ENCODE measurements at places on chromosomes 2 and 18.

- DNase-seq = no peak
Measured at GRCh38 chr2:171447675-171448074, 13.6 kb downstream of the DCAF17 start.

DNA sequence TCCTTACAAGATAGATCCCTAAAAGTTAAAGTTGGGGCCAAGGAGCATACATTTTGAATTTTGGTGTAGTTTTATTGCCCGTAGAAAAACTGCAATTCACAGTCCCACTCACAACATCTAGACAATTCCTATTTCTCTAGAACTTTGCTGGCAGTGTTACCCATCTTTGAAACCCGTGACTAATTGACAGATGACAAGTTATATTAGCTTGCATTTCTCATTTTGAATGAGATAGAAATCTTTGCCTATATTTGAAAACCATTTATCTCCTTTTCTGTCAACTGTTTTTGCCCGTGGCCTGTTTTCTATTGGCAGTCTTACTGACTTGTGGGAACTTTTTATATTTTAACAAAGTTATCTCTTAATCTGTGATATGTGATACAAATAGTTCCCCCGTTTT, 50.0 kb downstream of the OXER1 start:
- no peak for DNase-seq

GRCh38 chr2:106976548-106976947, 90.6 kb upstream of the ST6GAL2 start:
- no peak for DNase-seq

GRCh38 chr2:223633656-223634055, 31.5 kb upstream of the SCG2 start:
- DNase-seq = no peak

GRCh38 chr2:215436705-215437565, 1.1 kb upstream of the FN1 start:
- no peak for DNase-seq

- DNase-seq = no peak
Measured at GRCh38 chr2:55865096-55865835, 58.3 kb downstream of the EFEMP1 start.

DNA sequence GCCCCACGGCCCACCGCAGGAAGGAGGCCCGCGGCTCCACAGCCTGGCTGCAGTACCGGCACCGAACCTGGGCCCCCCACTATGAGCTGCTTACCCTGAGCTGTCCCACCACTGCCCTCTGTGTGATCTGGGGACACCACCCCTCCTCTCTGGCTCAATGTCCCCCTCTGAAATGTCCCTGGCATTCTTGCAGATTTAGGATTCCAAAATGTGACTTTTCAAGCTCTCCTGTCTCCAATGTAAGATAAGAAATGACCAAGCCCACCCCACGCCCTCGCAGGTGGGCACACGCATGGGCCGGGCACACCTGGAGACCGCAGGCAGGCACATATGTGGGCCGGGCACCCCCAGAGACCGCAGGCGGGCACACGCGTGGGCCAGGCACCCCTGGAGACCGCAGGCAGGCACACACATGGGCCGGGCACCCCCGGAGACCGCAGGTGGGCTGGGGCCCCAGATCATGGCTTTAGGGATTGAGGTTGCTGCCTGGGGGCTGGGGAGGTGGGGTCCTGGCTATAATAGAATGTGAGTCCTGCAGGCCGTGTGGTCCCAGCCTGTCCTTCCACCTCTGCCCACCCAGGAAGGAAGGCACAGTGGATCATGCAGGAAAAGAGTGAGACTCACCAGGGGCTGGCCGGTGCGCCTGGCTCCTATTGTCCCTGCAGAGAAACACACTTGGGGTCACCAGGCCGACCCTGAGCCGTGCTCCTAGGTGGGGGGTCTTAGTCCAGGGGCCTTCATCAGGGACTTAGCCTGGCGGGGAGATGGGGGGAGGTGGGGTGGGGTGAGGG, 7.2 kb downstream of the PDCD1 start:
- no peak for DNase-seq

GRCh38 chr2:190714958-190715357, 66.1 kb downstream of the NAB1 start:
- DNase-seq = no peak

GRCh38 chr2:198659096-198659870, 798.5 kb downstream of the SATB2 start:
- DNase-seq = no peak

GRCh38 chr2:138760676-138761075, 19.5 kb downstream of the NXPH2 start:
- no peak for DNase-seq

- no peak for DNase-seq
Measured at GRCh38 chr2:189521699-189522434, 58.7 kb downstream of the SLC40A1 start.

DNA sequence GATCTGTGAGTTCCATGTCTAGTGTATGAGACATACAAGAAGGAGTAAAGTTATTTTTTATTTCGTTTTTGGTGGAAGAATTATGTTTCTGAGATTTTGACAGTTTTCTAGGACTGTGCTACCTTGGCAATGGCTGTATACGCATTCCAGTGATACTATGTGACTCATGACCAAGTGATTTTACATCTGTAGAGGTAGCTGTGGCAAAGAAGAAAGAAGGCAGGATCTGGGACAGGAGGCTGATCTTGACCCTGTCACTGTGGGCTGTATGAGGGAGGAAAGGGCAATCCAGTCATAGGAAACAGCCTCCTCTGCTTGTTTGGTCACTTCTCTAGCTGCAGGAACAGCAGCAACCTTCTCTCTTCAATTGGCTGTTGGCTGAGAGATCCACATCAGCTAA, 44.0 kb upstream of the PDCL3 start:
- no peak for DNase-seq

DNA sequence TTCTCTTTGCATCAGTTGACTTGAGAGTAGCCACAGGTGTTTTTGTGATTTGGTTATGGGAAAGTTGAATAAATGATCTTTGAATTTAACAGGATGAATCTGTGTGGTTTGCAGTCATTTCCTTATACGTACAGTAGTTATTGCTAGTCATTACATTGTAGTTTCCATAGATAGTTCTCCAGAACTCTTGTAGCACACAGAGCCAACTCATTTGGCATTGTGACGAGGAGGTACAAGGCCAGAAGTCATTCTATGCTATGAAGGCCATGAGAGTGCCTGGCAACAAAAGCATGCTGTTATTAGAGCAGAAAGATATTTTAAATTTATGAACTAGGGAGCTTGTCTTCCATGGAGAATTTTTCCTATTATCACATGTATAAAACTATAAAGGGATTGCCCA, 973.0 kb upstream of the CHAC2 start:
- DNase-seq = no peak

- DNase-seq = no peak
Measured at GRCh38 chr2:180952082-180952481, 28.3 kb upstream of the UBE2E3 start.

DNA sequence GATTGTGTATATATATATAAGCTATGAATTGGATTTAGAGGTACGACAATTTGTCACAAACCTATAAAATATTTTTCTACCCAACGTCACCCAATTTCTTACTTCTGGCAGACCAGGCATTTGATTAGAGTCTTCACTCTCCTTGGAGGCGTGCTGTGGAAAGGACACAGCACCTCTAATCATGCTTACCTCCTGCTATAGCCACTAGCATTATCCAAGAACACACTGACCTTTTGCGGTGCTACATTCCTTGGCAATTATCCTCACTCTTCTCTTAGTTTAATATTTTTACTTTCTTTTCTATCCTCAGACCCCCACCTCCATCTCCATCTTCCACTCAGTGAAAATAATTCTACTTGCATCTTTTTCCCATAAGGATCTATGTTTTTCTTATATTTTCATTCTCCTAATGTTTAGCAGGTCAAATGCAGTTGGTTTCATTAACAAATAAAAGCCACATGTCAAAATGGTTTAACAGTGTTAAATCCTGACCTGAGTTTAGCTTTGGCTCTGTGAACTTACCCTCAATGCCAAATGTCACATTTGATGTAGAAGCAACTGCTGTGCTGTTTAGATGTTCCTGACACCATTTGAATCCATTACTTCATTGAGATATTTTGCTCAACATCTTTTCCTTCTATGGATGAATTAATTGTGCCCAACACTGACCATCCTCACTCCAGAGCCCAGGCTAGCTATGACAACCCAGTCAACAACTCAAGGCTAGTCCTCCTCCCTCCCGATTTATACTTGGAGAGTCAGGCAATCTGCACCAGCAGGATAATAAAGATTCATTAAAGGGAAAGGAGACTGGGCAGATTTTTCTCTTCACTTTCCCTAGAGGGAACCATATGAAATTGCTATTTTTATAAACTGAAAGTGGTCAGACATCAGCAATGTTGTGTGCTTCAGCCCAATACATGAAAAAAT, 240.5 kb downstream of the MREG start:
- no peak for DNase-seq

GRCh38 chr2:182245963-182246362, 180.9 kb downstream of the PDE1A start:
- no peak for DNase-seq

- DNase-seq = no peak
Measured at GRCh38 chr2:111656436-111656835, 227.6 kb downstream of the ANAPC1 start.

- DNase-seq = no peak
Measured at GRCh38 chr2:167721593-167721992, 525.8 kb downstream of the STK39 start.

DNA sequence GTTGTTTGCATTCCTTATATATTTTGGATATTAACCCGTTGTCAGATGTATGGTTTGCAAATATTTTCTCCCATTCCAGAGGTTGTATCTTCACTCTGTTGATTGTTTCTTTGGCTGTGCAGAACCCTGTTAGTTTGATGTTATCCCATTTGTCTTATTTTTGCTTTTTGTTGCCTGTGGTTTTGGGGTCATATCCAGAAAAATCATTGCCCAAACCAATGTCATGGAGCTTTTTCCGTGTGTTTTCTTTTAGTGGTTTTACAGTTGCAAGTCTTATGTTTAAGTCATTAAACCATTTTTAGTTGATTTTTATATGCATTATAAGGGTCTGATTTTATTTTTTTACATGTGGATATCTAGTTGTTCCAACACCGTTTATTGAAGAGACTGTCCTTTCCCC, 35.8 kb downstream of the PPIG start:
- no peak for DNase-seq

DNA sequence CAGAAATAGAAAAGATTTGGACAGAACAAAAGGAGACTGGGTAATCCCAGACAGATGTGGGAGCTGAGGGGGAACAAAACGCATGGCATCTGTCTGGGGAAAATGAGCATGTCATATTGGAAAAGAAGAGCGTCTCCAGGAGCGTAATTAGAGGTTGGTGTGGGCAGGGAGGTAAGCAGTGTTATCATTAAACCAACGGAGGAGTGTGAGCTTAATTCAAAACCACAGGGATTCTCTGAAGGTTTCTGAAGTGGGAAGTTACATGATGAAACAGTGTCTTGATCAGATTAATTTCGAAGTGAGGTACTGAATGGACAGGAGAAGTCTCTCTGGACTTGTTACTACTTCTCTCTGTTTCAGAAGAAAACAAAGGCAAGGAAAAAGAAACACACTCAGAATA, 53.3 kb downstream of the DTNB start:
- no peak for DNase-seq

- no peak for DNase-seq
Measured at GRCh38 chr2:108929807-108930425, 59.1 kb downstream of the EDAR start.

- no peak for DNase-seq
Measured at GRCh38 chr2:75982719-75983118, 272.0 kb upstream of the GCFC2 start.

GRCh38 chr18:58005011-58005410, 39.0 kb upstream of the NEDD4L start:
- no peak for DNase-seq

GRCh38 chr18:907115-907884, 2.6 kb downstream of the ADCYAP1 start:
- no peak for DNase-seq

DNA sequence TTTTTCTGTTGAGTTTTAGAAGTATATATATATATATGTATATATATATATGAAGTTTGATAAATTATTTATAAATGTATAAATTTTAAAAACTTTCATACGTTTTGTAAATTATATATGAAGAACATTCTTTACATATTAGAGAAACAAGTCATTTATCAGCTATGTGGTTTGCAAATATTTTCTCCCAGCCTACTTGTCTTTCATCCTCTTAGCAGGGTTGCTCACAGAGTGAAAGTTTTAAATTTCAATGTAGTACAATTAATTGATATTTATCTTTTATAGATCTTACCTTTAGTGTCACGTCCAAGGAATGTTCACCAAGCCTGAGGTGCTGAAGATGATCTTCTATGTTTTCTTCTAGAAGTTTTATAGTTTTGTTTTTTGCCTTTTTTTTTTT, 78.3 kb upstream of the HS6ST1 start:
- DNase-seq = no peak

GRCh38 chr2:27773959-27774358, 2.4 kb downstream of the MRPL33 start:
- no peak for DNase-seq

DNA sequence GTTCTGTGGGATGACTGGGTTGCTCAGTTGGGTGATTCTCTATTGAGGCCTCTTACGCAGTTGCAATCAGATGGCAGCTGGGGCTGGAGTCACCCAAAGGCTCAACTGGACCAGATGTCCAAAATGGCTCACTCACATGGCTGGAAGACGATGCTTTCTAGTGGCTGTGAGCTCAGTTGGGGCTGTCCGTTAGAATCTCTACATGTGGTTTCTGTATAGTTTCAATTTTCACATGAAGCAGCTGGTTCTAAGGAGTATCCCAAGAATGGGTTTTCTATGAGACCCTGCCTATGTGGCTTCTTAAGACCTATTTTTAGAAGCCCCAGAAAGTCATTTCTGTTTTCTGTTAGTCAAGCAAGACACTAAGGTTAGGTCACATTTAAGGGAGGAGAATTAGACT, 4.4 kb downstream of the XRCC5 start:
- DNase-seq = no peak

GRCh38 chr2:200259577-200259957, 46.9 kb upstream of the SPATS2L start:
- DNase-seq = no peak

All from stimulated activated CD4-positive, alpha-beta T cell treated with anti-CD3 and anti-CD28 coated beads, TNF-alpha, amount 100 ng/mL, for 24 hours (primary cell).